Aorta (tissue), 5 donors: ENCODE measurements at places on chromosomes 3 and 15.

GRCh38 chr15:88542342-88542733, 4.1 kb downstream of the DET1 start:
- H3K27ac ChIP-seq: no peak overlapping the region
- H3K4me3 ChIP-seq: no peak overlapping the region
- DNase-seq: no peak
- H3K4me1 ChIP-seq: no peaks in the 10 kb centered on the region

DNA sequence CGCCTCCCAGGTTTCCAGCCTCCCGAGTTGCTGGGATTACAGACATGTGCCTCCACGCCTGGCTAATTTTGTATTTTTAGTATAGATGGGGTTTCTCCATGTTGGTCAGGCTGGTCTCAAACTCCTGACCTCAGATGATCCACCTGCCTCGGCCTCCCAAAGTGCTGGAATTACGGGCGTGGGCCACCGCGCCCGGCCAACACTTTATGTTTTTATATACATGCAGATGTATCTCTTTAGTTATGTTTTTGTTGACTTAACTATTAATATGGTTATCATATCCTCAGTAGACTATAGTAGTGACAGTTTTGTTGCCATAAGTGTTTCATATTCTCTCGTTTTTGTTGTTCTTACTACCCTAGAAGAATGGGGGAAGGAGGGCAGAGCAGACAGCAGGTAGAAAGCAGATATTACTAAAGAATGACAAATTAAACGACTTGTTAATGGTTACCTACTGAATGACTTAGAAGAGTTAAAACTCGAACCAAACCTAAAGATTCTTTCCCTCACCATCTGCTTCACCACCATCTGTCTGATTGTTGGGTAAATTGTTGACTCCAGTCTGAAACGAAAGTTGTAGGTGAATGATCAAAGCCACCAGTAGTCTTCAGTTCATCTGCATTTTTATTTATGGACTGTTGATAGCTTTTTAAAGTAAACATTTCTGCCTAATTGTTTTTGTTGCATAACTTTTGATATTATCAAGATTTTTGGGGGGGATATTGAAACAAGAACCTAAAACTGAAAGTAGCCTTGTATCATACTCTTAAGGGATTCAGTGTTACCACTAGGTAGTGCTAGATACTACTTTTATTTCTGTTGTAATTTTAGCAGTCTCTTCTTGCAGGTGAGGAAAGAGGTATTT, 89.3 kb downstream of the RASA2 start:
- DNase-seq: no peak
- H3K27ac ChIP-seq: no peak overlapping the region
- no peak overlapping the region for H3K4me3 ChIP-seq
- no peaks in the 10 kb centered on the region for H3K36me3 ChIP-seq
- no peaks in the 10 kb centered on the region for H3K27me3 ChIP-seq

- H3K27ac ChIP-seq: no peak overlapping the region
- no peak overlapping the region for H3K4me3 ChIP-seq
- no peak for DNase-seq
- no peaks in the 10 kb centered on the region for H3K27me3 ChIP-seq
- H3K36me3 ChIP-seq: no peaks in the 10 kb centered on the region
Measured at GRCh38 chr3:32203854-32204253, 34.6 kb upstream of the CMTM8 start.

DNA sequence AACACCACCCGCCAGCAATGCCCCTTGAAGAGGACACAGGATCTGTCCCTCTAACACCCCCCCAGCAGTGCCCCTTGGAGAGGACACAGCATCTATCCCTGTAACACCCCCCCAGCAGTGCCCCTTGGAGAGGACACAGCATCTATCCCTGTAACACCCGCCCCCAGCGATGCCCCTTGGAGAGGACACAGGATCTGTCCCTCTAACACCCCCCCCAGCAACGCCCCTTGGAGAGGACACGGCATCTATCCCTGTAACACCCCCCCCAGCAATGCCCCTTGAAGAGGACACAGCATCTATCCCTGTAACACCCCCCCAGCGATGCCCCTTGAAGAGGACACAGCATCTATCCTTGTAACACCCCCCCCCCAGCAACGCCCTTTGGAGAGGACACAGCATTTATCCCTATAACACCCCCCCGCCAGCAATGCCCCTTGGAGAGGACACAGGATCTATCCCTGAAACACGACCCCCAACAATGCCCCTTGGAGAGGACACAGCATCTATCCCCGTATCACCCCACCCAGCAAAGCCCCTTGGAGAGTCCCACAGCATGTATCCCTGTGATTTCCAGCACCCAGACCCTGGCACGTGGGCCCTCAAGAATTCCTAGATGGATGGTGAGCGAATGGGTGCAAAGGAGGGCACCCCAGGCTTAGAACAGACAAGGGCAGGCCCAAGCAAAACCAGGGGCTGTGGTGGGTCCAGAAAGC, 26.9 kb downstream of the TNK2 start:
- no peak overlapping the region for H3K27ac ChIP-seq
- no peak for DNase-seq
- no peaks in the 10 kb centered on the region for H3K27me3 ChIP-seq
- H3K4me1 ChIP-seq: no peaks in the 10 kb centered on the region
- peaks cover 3% of the 10 kb centered on the region for H3K36me3 ChIP-seq
- no peak overlapping the region for H3K4me3 ChIP-seq

GRCh38 chr15:56598991-56599390, 134.1 kb upstream of the MNS1 start:
- H3K27ac ChIP-seq: no peak overlapping the region
- H3K4me3 ChIP-seq: no peak overlapping the region
- no peaks in the 10 kb centered on the region for H3K36me3 ChIP-seq
- no peak for DNase-seq
- H3K4me1 ChIP-seq: no peaks in the 10 kb centered on the region

DNA sequence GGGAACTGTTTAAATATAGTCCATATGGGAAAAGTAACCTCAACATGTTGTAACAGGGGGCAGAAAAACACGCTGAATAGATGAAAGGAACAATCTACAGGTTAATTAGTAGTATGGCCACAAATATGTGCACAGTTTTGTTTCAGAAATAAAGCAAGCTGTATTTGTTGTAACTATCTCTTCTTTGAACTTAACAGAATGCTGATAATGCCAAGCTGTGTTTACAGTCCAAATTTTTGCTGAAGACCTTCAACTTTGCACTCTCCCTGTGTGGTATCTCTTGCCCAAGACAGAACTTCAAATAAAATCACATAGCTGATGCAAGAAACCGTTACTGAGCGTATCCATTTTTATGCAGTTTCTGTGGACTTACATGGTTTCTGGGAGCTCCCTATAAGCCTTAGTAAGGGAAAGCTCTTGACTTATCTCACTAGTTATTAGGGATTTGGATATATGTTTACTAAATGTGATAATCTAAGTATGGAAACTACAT, 425.4 kb upstream of the TPRG1 start:
- no peaks in the 10 kb centered on the region for H3K36me3 ChIP-seq
- H3K27ac ChIP-seq: no peak overlapping the region
- peaks cover 2% of the 10 kb centered on the region for H3K4me1 ChIP-seq

GRCh38 chr3:193507566-193507965, 47.1 kb downstream of the ATP13A4 start:
- no peak overlapping the region for H3K27ac ChIP-seq
- H3K36me3 ChIP-seq: no peaks in the 10 kb centered on the region
- H3K4me3 ChIP-seq: no peak overlapping the region
- DNase-seq: no peak

GRCh38 chr15:58487724-58488120, 55.9 kb downstream of the LIPC start:
- no peak overlapping the region for H3K4me3 ChIP-seq
- no peaks in the 10 kb centered on the region for H3K27me3 ChIP-seq
- no peaks in the 10 kb centered on the region for H3K4me1 ChIP-seq
- no peak for DNase-seq

- no peaks in the 10 kb centered on the region for H3K27me3 ChIP-seq
- no peak overlapping the region for H3K4me3 ChIP-seq
- no peak overlapping the region for H3K27ac ChIP-seq
- H3K36me3 ChIP-seq: no peaks in the 10 kb centered on the region
- DNase-seq: no peak
Measured at GRCh38 chr3:90253131-90253530, 1145.7 kb downstream of the EPHA3 start.

- no peak overlapping the region for H3K4me3 ChIP-seq
- H3K27ac ChIP-seq: no peak overlapping the region
- no peak for DNase-seq
- H3K27me3 ChIP-seq: no peaks in the 10 kb centered on the region
- H3K4me1 ChIP-seq: no peaks in the 10 kb centered on the region
Measured at GRCh38 chr3:73955494-73956070, 330.8 kb upstream of the PDZRN3 start.

DNA sequence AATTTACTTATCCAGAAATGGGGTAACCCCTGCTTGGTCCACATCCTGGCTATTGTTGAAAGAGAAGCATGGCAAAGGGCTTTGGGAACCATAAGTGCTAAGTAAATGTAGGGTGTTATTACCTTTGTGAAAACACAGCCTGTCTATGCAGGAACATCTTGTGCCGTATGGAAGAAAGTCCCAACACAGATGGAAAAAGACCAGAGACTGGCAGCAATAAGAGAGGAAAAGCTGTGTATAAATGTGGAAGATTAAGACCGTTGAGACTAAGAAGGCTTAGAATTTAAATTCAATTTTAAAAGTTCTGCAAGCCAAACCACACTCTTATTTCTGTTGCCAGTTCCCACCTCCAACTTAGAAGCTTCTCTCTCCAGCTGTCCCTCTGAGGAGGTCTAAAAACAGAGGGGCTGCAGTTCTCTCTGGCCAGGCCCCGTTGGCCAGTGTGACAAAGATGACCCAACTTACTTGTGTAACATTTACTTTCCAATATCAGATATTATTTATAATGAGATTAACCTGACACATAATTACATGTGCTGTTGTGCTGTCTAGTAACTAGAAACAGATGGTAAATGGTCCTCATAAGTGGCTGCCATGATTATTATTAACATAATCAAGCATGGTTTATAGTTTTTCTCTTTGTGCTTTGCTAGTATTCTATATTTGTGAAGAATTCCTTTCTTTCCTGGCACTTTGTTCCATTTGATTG, 7.0 kb downstream of the MINDY4B start:
- no peaks in the 10 kb centered on the region for H3K4me1 ChIP-seq
- DNase-seq: no peak
- no peak overlapping the region for H3K4me3 ChIP-seq
- no peak overlapping the region for H3K27ac ChIP-seq
- H3K36me3 ChIP-seq: no peaks in the 10 kb centered on the region

DNA sequence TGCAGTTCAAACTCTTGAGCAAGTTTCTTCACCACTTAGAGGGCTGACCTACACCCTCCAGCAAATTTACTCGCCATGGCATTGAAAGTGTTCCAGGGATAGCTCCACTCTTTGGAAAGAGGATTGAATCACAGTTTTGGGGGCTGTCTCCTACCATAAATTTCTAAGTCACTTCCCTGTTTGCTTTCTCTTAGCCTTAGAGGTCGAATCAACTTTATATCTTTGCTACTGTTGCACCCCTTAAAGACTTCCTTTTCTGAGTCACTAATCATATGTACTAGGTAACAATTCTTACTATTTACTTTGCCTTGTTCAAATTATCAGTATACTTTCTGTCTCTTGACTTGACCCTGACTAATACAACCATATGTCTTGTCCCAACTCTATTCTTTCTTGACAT, 1151.8 kb upstream of the ALCAM start:
- no peaks in the 10 kb centered on the region for H3K36me3 ChIP-seq
- H3K27me3 ChIP-seq: no peaks in the 10 kb centered on the region
- no peak overlapping the region for H3K4me3 ChIP-seq
- no peak overlapping the region for H3K27ac ChIP-seq
- no peak for DNase-seq
- H3K4me1 ChIP-seq: no peaks in the 10 kb centered on the region

DNA sequence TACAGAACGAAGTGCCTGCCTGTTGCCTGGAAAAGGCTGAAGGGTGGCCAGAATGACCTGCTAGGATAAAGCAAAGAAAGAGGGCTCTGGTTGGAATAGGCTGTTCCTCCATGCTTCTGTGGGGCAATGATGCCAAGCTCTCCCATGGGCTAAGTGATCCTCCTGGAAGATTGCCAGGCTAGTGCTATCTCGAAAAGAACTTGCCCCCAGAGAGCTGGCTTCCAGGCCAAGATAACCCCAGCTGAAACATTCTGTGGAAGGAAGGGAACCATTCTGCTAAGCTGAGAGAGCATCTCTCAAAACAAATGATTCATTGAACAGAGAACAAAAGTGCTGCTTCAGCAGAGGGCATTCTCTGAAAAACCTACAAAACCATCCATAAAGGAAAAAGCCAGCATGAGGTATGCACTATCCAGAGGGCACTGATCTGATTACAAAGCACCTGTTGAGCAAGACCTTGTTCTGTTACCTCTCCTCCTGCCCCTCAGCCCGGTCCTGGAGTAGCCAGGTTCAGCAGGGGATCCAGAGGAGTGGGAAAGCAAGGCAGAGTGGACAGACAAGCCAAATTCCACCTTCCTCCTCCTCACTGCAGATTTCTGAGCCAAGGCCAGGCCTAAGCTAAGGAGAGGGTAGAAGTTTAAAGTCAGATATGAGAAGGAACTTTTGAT, 31.9 kb upstream of the SPRED1 start:
- no peak overlapping the region for H3K27ac ChIP-seq
- no peak overlapping the region for H3K4me3 ChIP-seq
- no peaks in the 10 kb centered on the region for H3K4me1 ChIP-seq
- DNase-seq: no peak
- no peaks in the 10 kb centered on the region for H3K27me3 ChIP-seq

- H3K36me3 ChIP-seq: no peaks in the 10 kb centered on the region
- H3K4me1 ChIP-seq: no peaks in the 10 kb centered on the region
- no peak within 1 kb of the TSS for H3K27ac ChIP-seq
- no peak for DNase-seq
- H3K4me3 ChIP-seq: no peak within 1 kb of the TSS
- no peaks in the 10 kb centered on the region for H3K27me3 ChIP-seq
Measured at GRCh38 chr3:184031187-184031792, at the start of gene HTR3D. TSS of gene HTR3D (plus strand) at chr3:184031742. CDS start at chr3:184031742, 0 bp downstream.

DNA sequence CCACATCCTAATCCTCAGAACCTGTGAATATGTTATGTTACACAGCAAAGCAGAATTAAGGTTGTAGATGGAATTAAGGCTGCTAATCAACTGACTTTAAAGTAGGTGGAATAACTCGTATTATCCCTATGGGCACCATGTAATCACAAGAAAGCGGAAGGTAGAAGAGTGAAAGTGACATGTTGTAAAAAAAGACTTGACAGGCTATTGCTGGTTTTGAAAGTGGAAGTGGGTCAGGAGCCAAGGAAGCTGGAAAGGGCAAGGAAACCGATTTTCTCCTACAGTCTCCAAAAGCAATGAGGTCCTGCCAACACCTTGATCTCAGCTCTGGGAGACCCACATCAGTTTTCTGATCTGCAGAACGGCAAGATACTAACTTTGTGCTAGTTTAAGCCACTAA, 6.6 kb downstream of the TP63 start:
- DNase-seq: no peak
- H3K27me3 ChIP-seq: no peaks in the 10 kb centered on the region
- H3K27ac ChIP-seq: no peak overlapping the region
- H3K4me3 ChIP-seq: no peak overlapping the region
- H3K36me3 ChIP-seq: no peaks in the 10 kb centered on the region

DNA sequence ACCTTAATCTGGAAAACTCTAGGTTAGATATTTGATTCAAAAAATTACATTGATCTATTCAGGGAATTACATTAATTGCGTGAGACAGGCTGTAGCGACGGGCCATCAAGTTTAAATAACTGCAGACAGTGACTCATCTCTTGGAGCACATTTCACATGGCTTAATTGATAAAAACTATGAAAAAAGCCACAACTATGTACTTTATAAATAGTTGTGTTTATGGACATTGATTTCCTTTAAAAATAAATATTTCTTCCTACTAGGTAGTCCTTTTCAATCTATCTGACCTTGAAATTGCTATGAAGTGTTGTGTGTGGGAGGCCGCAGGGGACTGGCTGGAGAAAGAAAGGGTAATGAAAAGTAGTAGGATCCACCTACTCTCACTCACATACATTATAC, 157.8 kb downstream of the IL1RAP start:
- no peaks in the 10 kb centered on the region for H3K27me3 ChIP-seq
- H3K4me1 ChIP-seq: no peaks in the 10 kb centered on the region
- no peak overlapping the region for H3K27ac ChIP-seq
- no peaks in the 10 kb centered on the region for H3K36me3 ChIP-seq
